ENCODE measurements at places on chromosomes 1 and 21.

- no peak for DNase-seq
Observed at GRCh38 chr1:188904201-188904600, 1573.5 kb downstream of the BRINP3 start.

DNA sequence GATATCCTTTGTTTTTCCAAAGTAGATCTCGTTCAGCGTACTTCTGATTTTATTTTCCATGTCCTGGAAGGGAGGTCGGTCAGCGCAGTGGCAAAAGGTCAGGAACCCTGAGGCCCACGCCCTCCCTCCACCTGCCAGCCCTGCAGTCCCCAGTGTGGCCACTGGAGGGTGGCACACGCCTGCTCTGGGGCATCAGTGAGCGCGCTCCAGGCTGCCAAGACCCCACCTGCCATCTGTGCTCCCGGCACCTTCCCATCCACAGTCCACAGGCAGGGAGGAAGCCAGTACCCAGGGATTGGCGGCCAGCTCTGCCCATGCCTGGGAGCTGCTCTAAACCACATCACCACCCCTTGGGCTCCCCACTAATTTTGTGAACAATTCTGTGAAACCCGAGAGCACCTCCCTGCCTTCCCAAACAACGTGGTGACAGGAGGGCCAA is 32.3 kb downstream of the SLC66A1 start:
- peak; percentile 49 for DNase-seq

DNA sequence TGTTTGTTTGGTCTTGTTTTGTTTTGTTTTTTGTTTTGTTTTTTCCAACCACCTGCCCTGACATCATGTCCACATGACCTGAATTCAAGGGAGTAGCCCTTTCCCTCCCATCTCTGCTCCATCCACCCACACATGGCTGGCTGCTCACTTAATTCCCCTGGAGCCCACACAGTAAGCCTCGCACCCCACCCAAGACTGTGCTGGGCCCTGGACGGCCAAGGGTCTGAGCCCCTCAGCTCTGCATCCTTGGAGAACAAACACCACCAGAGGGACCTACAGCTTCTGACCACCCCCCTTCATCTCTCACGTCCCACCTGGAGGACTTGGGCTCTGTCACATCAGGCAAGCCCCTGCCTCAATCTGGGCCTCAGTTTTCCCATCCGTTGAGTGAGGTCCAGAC is 39.1 kb downstream of the MATN1 start:
- no peak for DNase-seq

DNA sequence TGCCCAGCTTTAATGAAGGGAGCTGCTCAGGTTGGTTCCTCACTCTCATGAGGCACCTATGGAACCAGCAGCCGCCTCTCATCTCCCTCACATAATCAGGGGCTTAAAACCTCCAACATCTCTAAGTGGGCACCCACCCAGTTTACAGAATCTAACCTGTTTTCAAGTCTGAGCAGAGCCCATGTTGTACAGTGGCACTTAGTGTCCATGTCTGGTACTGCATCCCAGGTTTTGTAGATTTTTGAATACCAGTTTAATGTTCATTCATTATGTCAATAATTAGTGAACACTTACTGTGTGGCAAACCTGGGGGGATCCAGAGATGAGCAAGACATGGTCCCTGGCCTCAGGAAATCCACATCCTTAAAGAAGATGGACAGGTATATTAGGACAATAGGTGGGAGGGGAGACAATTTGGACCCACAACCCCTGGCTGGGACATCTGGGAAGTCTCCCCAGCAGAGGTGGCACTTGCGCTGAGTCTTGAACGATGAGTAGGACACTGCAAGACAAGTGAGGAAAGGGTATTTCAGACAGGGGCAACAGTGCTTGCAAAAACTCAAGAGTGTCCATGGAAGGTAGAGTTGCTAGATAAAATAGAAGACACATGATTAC is 83.3 kb downstream of the LACTBL1 start:
- no peak for DNase-seq

DNA sequence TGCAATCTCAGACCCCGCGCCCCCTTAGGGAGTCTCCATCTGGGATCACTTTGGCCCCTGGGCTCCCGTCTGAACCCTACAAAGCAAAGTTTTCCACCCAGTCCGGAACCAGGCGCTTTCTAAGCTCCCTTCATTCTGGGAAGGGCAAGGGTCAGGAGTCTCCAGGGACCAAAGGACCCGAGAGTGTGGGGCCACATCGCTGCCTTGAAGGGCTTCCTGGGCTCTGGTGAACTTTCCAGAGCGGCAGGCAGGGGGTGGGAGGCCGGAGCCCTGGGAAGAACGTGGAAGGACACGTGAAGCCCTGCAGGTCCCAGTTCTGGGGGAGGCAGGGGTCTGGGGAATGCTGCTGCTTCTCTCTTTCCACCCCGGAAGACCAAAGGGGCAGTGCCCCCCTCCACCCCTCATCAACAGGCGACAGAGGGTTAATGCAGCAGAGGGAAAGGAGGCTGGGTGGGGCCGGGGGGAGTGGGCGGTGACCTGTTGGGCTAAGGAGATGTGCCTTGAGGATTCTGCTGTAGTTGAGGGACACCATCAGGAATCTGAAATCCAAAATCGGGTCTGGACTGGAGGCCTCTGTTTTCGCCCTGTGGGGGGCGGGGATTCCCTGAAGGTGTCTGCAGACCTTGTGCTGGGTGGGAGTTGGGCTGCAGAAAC is 734 bp downstream of the CDK18 start:
- DNase-seq, result no peak

Measured in neural crest cell (in vitro differentiated cells).